HFFc6 (cell line): ENCODE measurements at places on chromosomes 4 and X.

DNA sequence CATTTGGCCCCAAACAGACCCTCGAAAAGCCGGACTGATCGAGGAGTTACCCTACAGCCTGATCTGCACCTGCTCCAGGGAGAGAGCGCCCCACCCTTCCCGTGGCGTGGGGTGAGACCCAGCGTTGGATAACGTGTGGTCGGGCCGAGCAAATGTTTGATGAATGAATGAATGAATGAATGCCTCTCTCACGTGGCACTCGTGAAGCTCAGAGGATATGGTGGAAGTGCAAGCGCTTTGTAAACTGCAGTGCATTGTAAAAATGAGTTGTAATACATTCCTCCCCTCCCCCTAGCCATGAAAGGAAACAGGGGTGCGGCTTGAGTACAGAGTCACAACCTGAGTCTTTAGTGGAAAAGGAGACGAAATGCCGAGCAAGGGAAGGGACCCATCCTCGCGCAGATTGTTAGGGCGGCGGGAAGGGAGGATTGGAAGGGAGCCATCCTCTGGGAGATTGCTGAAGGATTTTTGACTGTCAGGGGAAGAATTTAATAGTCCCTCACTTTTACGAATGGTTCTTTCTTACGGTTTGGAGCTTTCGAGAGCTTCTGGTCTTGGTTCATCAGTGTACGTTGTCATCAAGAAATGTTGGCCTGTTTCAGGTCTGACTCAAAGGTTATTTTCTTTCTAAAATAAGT, 772 bp upstream of the FBXW7 start:
- peak; percentile 48 for DNase-seq

DNA sequence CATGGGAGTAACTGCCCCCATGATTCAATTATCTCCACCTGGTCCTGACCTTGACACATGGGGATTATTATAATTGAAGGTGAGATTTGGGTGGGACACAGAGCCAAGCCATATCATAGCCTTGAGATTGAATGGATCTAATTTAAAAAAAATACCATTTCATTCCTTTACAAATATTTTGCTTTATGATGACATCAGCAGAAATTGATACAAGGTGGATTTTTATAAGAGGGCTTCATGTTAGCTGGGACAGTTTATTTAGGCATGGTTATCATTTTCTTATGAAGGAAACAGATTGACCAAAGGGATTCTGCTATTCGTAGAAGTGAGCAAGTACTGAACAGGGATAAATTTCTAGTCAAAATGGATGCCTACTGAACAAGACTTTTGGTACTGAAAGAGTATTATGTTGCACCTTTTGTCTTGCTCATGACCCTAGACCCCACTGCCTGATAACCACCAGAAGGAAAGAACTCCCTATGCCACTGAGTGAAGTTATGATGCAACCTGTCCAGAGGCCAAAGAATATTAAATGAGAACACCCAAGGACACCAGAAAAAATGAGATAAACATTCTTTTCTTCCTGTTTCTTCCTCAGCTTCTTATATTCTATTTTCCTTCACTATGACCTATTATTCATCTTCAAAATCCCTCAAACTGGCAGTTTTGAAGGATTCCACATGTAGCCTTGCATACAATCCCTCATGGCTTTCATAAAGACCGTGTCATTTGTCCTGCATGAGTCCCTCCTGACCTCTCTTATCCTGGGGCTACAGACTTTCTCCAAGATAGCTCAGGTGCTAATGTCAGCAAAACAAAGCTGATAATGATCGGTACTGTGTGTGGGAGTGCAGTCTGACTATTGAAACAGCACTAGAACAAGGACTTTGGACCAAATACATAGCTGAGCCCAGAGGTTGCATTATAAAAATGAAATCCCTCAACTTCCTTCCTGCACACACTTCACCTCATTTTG, 118.3 kb downstream of the AFF2 start:
- DNase-seq, result no peak

- DNase-seq, result no peak
Observed at GRCh38 chr4:146235654-146236177, 21.4 kb downstream of the REELD1 start.

- no peak for DNase-seq
Observed at GRCh38 chr4:105483840-105484239, 10.0 kb upstream of the PPA2 start.

- no peak for DNase-seq
Observed at GRCh38 chrX:153477901-153478300, 7.5 kb upstream of the HAUS7 start.
